ENCODE measurements at places on chromosomes 13 and 19. TPM values are rescaled to one million over a fixed set of nuclear protein-coding genes. Genes with fewer than 3 reads are reported as not detected.

- peaks cover 12% of the 10 kb centered on the region for H3K4me1 ChIP-seq
- no peaks in the 10 kb centered on the region for H3K36me3 ChIP-seq
- H3K4me3 ChIP-seq, result peak overlapping the region; percentile 85
- H3K27ac ChIP-seq, result peak overlapping the region; percentile 97
- no peak for DNase-seq
These were observed 17.5 kb downstream of the SYDE1 start for GRCh38 chr19:15124572-15125231.

GRCh38 chr13:60887711-60888110, 490.7 kb downstream of the TDRD3 start:
- H3K4me1 ChIP-seq, result no peaks in the 10 kb centered on the region
- no peaks in the 10 kb centered on the region for H3K27me3 ChIP-seq
- no peak for DNase-seq
- no peaks in the 10 kb centered on the region for H3K36me3 ChIP-seq
- H3K4me3 ChIP-seq, result no peak overlapping the region

DNA sequence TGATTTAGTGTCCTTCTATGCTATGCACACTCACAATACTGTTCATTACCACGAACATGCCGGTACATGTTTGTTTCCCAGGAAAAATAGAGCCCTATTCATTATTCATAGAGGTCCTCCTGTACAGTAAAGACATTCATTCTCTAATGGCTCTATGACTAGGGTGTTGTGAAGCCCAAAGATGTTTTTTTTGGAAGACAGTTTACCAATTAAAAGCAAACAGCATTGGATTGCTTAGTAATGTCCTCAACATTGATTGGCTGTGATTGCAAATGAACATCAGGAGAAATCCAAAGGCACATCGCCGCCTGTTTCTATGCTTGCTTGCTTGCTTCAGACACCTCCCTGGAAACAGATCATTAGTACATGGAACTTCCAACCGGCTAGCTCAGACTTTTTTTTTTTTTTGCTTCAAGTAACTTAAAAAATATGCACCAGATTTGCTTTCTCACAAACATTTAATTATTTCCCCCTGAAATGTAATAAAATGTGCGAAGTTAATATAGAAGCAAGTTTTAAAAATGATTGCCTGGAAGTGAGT, 8.8 kb upstream of the GPC6 start:
- no peak overlapping the region for H3K27ac ChIP-seq
- H3K36me3 ChIP-seq, result no peaks in the 10 kb centered on the region
- H3K4me3 ChIP-seq, result no peak overlapping the region
- DNase-seq, result no peak
- no peaks in the 10 kb centered on the region for H3K4me1 ChIP-seq
- no peaks in the 10 kb centered on the region for H3K27me3 ChIP-seq

- no peaks in the 10 kb centered on the region for H3K36me3 ChIP-seq
- H3K4me3 ChIP-seq, result no peak overlapping the region
- DNase-seq, result no peak
- no peaks in the 10 kb centered on the region for H3K27me3 ChIP-seq
- H3K4me1 ChIP-seq, result no peaks in the 10 kb centered on the region
These were observed 1410.1 kb upstream of the ATXN8OS start for GRCh38 chr13:68697551-68697950.

DNA sequence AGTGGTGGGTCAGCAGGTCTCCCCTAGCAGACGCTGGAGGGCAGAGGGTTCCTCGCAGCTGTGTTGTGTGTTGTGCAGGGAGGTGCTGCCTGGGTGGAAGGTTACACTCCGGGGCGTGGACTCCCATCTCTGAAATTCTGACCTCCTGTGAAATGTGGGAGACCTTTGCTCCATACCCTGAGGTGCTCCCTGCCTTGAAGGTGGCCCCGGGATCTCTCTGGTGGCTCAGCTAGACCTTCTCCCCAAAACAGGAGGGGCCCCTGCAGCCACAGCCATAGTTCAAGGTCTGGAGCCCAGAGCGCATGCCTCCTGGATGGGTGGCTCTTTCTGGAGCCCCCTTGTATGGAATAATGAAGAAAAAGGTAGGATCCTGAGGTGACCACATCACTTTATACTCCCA, 70.2 kb downstream of the SOX1 start:
- no peaks in the 10 kb centered on the region for H3K36me3 ChIP-seq
- H3K4me3 ChIP-seq, result no peak overlapping the region
- H3K27me3 ChIP-seq, result no peaks in the 10 kb centered on the region
- H3K4me1 ChIP-seq, result no peaks in the 10 kb centered on the region

DNA sequence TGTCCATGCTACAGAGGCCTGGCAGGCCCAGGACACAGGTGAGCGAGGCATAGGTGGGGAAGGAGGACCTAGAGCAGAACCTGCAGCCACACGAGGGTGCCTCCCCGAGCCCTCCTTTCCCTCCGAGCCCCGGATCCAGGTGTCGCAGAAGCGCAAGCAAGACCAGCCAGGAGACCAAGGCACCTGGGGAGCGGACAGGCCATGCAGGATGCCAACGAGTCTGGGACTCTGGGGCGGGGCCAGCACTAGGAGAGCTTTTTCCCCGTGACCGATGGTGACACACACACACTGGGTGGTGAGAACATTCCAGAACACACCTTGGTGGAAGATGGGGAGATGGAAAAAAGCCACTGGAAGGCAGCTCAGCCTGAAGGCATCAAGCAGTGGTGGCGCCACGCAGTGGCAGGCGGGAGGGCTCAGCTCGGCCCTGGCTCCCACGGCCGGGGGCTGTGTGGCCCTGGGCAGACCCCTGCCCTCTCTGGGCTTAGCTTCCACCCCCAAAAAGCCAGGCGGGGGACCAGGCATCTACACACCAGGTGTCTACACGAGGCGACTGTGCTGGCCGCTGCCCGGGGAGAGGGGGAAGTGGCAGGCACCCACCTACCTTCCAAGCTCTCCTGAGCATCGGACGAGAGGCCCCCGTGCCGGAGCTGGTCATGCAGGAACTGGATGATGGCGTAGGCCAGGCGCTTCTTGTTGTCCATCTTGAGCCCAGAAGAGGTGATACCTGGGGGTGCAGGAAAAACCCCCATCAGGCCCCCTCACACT, 14.5 kb downstream of the SGTA start:
- no peaks in the 10 kb centered on the region for H3K36me3 ChIP-seq
- peaks cover 5% of the 10 kb centered on the region for H3K4me1 ChIP-seq
- H3K4me3 ChIP-seq, result no peak overlapping the region
- H3K27ac ChIP-seq, result no peak overlapping the region
- no peaks in the 10 kb centered on the region for H3K27me3 ChIP-seq
- no peak for DNase-seq

The ERICH6B gene
- not detected for total RNA-seq

The ZNF573 gene
- 31.1 TPM for total RNA-seq

The C19orf67 gene
- not detected for total RNA-seq
